ENCODE measurements at places on chromosomes 11 and 22. TPM values are rescaled to one million over a fixed set of nuclear protein-coding genes. Genes with fewer than 3 reads are reported as not detected.

The PRMT3 gene
- total RNA-seq: 20.6 TPM

DNA sequence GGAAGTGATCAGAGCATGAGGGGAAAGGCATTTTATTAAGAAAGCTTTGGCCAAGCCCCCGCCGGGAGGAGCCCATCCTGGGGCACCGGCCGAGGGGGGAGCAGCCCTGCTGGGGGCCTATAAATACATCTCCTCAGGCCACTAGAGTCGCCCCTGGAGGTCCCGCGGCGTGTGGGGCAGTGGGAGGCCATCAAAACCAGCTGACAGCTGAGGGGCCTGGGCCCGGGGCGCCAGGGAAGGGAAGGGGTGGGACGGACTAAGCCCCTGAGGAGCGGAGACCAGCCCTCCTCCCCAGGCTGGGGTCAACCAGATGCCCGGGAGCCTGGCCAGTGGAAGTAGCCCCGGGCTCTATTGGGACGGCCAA lies 13.1 kb downstream of the SCARF2 start:
- peak; percentile 92 for DNase-seq

DNA sequence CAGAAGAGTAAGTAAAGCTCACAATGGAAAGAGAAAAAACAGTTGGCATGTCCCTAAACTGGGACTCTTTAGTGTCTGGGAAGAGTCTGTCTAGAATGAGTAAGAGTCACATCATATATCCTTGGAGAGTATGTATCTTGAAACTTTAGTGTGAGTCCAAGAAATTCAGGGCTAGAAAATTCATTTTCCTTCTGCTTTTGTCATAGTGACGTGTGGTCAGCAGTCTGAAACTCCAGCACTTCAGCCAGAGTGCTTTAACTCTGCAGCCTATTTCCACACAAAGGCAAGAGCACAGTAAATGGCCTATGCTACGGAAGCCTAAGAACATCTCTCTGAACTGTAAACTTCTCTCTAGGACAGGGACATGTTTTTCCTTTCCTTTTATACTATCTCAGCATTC lies 174.1 kb downstream of the FAM181B start:
- DNase-seq: no peak

GRCh38 chr22:21624120-21624879 lies 5.5 kb downstream of the YDJC start:
- DNase-seq: peak; percentile 84

The MIOX gene
- total RNA-seq: under 0.01 TPM

DNA sequence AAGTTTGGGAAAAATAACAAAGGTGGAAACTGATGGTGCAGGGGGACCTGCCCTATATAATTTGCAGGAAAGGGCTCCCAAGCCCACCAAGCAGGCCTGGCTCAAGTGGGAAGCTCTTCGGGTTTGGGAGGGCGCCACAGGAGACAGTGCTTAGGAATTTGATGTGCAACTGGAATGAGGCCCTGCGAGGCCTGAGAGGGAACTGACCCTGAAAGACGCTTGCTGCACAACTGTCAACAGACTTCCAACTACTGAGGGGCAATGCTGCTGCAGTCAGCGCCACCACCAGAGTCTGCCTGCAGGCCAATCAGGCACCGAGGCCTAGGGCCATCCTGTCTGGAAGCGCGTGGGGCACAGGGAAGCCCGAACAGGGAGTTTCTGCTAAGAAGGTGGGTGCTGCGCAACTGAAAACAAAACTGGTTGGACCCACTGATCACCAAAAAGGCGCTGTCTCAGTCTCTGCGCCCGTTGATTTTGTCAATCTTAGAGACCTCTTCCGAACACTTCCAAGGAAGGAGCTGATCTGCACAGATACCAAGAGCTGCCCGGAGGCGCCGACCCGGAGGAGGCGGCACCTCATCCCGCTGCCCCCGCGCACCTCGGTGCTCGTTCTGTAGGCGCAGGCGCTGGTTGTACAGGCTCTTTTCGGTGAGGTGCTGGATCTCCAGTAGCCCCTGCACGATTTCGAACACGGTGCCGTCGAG lies 667 bp downstream of the DGCR6L start:
- no peak for DNase-seq

The GLYAT gene
- not detected for total RNA-seq

The MS4A2 gene
- not detected for total RNA-seq

The FAM180B gene
- not detected for total RNA-seq

- no peak for DNase-seq
Measured at GRCh38 chr22:49259839-49260615, 567.6 kb downstream of the BRD1 start.

DNA sequence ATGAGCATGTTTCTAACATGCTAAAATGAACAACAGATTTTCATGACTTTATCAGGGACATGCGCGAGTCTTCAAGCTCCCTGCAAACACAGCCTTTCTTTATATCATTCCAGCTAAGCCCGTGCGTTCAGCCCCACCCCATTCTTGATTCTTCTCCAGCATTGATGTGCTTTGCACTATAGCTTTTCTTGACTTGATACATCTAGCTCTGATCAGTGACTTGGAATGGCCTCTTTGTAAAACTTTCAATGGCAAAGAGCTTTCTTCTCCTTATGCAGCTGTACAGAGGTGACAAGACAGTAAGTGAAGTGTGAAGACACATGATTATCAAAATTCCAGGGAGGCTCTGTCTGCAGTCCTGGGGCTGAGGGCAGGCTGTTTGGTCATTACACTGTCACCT lies 561.0 kb downstream of the OPCML start:
- DNase-seq: no peak

The OR4D5 gene
- not detected for total RNA-seq

DNA sequence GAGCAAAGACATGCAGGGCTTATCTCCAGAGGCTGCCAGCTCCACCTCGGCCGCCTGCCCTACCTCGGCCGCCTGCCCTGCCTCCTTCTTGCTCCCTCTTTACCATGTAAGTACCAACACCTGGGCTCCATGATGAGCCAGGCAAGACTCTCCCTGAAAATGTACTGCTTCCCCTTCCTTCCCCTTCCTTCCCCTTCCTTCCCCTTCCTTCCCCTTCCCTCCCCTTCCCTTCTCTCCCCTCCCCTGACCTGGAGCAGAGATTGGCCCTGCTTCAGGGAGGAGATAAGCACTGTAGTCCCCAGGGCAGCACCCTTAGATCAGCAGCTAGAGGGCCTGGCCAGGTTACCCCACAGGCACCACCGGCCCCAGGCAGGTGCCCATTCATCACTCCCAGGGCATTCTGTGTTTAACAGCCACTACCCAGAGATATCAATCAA lies 25.4 kb upstream of the ADORA2A start:
- peak; percentile 43 for DNase-seq

DNA sequence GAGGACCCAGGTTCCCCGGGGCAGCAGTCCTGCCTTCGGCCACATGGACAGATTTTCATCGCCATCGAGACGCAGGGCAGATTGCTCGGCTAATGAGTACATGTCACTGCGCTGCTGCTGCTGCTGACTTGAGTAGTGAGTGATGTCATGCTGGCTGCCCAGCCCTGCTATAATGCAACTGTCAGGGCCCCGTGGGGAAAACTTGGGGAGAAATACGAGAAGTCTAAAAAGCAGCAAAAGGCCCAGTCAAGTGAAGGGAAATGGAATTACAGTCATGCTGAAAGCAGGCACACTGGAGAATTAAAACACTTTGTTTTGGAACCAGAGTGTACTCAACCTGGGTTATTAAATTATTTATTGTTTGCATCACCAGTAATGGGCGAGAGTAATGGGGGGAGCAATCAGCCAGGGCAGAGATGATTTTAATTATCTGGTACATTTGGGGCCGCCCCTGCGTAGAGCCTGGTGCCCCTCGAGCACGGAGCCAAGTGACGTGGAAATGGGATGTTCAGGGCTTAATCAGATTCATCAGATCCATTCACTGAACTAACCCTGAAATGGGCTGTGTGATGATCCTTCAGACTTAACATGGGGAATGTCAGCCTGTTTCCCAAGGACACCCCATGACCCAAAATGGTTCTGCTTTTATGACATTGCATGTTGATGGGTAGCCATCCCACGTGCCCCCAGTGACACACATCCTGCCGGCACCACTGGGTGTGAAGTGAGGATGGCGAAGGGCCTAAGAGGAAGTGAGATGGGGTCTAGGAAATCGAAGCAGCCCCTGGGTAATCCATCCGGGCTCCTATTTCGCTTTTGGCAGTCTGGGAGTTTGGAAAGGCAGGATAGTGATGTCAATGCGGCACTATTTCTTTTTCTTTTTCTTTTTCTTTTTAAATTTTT lies 241.6 kb upstream of the CADM1 start:
- no peak for DNase-seq

The SLN gene
- not detected for total RNA-seq

The TKFC gene
- 30.0 TPM for total RNA-seq

DNA sequence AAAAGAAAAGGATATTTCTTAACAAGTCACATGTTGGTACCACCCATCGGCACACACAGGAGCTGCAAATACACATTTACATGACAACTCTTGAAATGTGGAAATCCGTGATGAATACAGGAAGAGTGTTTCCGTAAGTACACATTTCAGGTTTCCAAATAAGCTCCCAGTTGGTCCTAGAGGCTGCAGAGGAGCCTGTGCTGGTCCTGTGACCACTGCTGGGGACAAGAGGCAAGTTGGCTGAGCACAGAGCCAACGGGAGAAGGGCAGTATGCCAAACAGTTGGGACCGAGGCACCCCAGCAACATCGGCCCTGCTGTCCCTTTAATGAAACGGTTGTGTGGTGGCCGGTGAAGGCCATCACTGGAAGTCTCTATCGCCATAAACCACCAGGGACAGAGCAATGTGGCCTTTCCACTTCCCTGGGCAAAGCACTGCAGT lies 38.5 kb upstream of the ARFGAP3 start:
- peak; percentile 58 for DNase-seq

GRCh38 chr11:379205-380094 lies 10.2 kb downstream of the B4GALNT4 start:
- peak; percentile 82 for DNase-seq

The UPB1 gene
- total RNA-seq: not detected

The KCNK4 gene
- total RNA-seq: 0.29 TPM

The OR52N4 gene
- not detected for total RNA-seq

GRCh38 chr11:108672113-108672512 lies 7.2 kb downstream of the DDX10 start:
- DNase-seq: no peak

DNA sequence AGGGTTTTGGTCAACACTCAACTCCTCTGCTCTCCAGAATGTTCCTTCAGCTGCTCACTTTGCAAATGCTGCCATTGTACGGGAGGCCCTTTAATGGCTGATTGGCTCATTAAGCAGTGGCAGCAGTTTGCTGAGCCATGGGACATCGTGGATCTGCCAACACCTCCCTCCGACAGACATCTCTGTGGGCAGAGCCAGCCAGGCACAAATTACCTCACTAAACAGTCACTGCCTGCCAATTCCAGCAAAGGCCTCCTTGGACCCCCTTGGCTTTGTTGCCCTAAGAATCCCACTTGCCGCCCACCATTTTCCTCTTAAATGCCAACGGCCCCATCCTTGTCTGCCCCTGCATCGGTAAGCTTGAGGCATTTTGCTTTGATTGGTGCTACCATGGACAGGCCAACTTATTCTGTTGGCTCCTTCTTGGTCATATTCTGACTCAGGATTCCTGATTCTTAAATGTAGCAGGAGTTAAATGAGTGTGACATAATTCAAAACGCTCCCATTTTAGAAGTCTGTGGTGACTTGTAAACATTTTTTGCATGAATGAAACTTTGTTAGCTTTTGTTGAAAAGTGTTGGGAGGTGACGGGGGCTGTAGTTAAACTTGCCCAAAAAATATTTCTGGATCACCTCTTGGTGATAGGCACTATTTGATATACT lies 57.5 kb upstream of the LMO2 start:
- no peak for DNase-seq

The MYRF gene
- 0.29 TPM for total RNA-seq

- DNase-seq: peak; percentile 56
Measured at GRCh38 chr22:49116486-49117120, 711.1 kb downstream of the BRD1 start.

The SLC6A5 gene
- not detected for total RNA-seq

DNA sequence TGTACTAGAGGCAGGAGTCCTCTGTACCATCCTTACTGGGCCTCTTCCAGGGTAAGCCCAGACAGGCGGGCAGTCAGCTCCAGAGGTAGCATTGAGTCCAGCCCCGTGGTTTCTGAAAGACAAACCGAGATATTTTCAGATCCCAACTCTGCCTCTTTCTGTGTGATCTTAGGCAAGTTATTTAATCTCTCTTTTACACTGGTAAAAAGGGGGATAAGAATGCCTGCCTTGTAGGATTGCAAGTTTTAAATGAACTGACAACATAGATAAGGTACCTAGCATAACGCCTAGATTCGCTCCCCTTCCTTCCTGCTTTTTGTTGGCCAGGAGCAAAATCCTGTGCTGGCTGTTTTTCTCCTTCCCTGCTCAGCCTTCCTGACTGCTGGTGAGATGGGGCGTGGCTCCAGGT lies 56.4 kb upstream of the NNMT start:
- DNase-seq: no peak

DNA sequence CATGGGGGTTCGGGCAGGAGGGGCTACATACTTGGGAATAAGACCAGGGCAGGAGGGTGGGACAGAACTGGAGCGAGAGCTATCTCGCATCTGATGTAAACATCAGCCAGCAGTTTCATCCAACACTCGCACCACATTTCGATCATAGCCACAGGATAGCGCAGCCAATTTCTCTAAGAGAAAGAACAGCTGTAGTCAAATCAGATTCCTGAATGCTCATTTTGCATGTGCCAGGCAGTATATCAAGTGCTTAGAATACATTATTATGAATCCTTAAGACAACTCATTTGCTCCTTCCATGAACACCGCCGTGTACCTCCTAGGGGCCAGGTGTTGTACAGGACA lies 14.5 kb downstream of the DGCR2 start:
- no peak for DNase-seq

DNA sequence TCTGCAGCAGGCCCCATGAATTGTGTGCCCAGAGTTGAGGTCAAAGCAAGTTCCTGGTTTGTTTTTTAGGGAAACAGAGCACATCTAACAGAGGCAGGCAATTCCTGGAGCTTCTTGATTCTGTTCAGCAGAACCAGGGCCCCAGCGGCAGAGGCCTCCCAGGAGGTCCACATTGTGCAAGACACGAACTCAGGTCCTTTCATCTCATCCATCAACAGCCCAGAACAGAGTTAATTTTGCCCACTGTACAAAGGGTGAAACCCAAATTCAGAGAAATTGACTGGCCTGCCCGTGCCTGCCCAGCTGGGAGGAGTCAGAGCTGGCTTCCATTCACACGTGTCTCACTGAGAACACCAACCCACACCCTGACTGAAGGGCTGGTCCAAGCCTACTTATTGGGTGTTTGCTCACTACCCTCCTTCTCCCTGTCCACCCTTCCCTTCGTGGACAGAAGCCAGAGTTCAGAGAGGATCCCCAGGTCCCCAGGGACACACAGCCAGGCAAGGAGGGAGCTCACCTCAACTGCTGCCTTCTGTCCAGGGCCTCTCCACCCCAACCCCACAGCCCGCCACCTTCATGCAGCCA lies 607.1 kb downstream of the TBC1D22A start:
- no peak for DNase-seq

GRCh38 chr11:60204922-60205321 lies 22.0 kb upstream of the MS4A6A start:
- DNase-seq: no peak

GRCh38 chr22:35743326-35743860 lies 25.7 kb downstream of the APOL5 start:
- no peak for DNase-seq

- DNase-seq: no peak
Measured at GRCh38 chr11:108871152-108871551, 206.3 kb downstream of the DDX10 start.

The LRRC4C gene
- 2.2 TPM for total RNA-seq

- no peak for DNase-seq
Measured at GRCh38 chr11:120221115-120221752, 10.4 kb downstream of the OAF start.

The CADM1 gene
- total RNA-seq: 71.6 TPM

The LIPT2 gene
- 5.0 TPM for total RNA-seq

The RAC2 gene
- total RNA-seq: 13.6 TPM

Measured in osteoblast (primary cell).